ENCODE measurements at places on chromosomes 2 and 18.

- DNase-seq: no peak
Observed at GRCh38 chr2:51695531-51695930, 663.6 kb upstream of the NRXN1 start.

- no peak for DNase-seq
Observed at GRCh38 chr2:181131584-181131983, 151.2 kb downstream of the UBE2E3 start.

GRCh38 chr2:120736202-120736623, 545 bp downstream of the GLI2 start:
- DNase-seq: no peak

GRCh38 chr2:100876231-100876860, 56.4 kb downstream of the NPAS2 start:
- no peak for DNase-seq

GRCh38 chr2:229492034-229492433, 220.9 kb upstream of the PID1 start:
- no peak for DNase-seq

GRCh38 chr2:197171582-197171981, 139.0 kb downstream of the ANKRD44 start:
- no peak for DNase-seq

DNA sequence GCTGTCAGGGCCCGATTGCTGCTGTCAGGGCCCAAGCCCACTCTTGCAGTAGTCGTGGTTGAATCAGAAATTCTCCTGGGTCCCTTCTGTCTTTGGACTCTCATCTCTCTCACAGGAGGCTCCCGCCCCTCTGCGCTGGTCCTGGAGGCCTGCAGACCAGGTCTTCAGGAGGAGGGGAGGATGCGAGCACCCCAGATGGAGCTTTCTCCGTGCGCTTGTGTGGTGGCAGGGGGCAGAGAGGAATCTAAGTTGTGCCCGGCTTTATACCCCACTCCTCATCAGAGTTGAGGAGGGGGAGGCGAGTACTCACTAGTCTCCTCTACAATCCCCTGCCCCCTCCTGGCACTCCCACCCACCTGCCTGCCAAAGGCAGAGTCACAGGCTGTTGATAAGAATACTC, 10.4 kb downstream of the EN1 start:
- no peak for DNase-seq

GRCh38 chr18:29660777-29661176, 1381.8 kb downstream of the DSC3 start:
- no peak for DNase-seq

GRCh38 chr2:104952976-104953375, 84.9 kb upstream of the MRPS9 start:
- no peak for DNase-seq

GRCh38 chr2:205585449-205586383, 96.6 kb upstream of the NRP2 start:
- DNase-seq: no peak

DNA sequence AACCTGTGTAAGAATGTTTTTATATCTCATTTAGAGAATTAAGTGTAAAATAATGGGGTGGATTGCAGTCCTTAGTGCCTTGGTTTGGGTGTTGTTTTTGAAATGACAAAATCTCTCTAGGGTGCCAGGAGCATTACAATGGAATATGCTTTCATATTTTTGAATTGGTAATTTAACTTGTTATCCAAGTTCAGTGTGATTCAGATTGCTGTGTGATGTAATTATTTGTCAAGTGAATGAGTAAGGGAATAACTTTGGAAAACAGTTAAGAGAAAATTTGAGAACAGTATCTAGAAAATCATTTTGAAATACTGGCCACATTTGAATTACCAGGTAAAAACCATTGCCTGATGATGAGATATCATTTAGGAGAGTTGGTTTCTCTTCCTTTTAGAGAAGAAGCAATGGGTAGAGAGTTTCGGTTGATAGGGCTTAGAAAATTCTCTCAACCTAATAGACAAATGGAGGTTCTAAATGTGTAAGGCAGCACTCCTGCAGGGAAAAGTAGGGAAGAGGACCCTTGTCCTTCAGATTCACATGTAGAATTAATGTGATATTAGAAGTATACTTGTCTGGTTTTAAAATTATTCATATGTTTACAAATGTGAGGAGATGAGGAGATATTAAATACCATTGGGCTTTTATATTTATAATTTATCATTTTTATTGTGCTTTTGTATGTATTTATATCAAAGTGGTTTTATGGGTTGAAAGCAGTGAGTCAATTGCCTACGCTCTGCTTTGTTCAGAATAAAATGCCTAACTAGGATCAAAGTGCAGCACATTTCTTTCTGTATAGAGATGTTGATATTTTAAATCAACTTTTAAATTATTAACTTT, 124.8 kb downstream of the PHLPP1 start:
- DNase-seq: no peak

- no peak for DNase-seq
Observed at GRCh38 chr2:28428486-28428885, 35.8 kb downstream of the FOSL2 start.

DNA sequence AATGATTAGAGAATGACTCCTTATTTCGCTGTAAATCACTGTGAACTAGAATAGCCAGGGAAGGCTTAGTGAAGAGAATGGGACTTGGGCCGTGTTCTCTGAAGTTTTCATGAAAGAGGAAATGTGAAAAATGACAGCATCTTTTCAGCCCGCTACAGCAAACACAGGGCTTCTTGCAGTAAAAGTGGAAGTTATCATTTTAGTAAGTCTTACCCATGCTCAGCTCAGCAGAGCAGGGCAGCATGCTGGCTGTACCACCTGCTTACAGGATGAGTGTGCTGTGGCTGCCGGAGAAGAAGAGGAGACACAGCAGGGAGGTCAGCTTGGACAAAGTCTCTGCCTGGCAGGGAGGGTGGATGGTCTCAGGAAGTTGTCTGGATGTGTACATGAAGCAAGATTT, 300.7 kb upstream of the DLGAP1 start:
- no peak for DNase-seq

- no peak for DNase-seq
Observed at GRCh38 chr2:26537069-26537825, 59.3 kb upstream of the OTOF start.

- no peak for DNase-seq
Observed at GRCh38 chr2:102809291-102810189, 47.7 kb downstream of the TMEM182 start.

- no peak for DNase-seq
Observed at GRCh38 chr2:134819334-134819733, 19.1 kb upstream of the ACMSD start.

- no peak for DNase-seq
Observed at GRCh38 chr2:70982971-70983370, 4.5 kb downstream of the ANKRD53 start.

DNA sequence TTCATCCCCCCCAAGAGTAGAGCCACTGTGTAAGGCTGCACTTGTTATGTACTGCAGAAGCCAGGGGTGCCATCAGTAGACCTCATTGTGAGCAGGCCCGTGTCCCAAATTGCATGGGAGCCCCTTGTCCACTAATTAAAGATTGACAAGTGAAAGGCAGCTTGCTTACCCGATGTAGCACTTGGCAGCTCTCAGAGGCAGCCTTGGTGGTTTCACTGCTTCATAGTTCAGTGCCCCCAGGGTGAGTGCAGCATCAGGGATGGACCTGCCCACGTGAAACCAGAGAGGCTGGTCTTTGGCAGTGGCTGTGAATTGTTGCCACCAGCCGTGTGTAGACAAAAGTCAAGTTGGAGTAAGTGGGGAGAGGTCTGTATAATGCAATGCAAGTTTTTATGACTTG, 13.3 kb downstream of the TUBB6 start:
- no peak for DNase-seq

DNA sequence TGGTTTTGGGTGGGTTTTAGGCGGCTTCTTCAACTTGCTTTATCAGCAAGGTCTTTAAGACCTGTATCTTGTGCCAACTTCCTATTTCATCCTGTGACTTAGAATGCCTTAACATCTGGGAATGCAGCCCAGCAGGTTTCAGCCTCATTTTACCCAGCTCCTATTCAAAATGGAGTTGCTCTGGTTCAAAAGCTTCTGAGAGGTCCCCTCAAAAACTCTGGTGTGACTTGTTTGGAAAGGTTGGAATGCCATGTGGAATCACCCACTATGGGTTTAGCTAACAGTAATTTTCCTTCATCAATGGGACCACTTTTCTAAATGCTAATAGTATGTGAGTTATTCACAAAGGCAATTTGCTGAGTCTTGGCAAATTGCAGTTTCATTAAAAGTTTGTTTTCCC, 509.4 kb upstream of the SMIM21 start:
- no peak for DNase-seq

DNA sequence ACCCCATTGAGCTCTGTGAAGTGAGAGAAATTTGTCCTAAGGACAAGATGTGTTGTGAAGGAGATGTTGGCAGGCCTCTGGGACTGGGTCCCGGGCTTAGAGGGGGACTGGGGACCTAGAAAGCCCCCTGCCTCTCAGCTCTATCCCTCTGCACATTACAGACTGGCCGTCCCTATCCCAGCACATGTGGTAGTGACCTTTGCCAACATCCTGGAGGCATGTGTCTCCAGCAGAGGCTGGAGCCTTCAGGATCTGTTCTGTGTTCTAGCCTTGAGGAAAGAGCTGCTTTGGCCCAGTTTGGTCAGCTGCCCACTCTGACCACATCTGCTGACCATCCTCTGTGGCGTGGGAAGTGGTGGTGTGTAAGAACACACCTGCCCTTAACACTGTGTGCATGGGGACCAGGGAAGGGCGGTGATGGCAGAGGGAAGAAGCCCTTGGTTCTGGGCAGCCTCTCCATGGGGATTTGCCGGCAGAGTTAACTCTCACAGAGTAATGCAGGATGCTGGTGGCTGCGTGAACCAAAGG, 33.4 kb downstream of the NCK2 start:
- no peak for DNase-seq

GRCh38 chr2:200297100-200297499, 9.4 kb upstream of the SPATS2L start:
- DNase-seq: no peak

DNA sequence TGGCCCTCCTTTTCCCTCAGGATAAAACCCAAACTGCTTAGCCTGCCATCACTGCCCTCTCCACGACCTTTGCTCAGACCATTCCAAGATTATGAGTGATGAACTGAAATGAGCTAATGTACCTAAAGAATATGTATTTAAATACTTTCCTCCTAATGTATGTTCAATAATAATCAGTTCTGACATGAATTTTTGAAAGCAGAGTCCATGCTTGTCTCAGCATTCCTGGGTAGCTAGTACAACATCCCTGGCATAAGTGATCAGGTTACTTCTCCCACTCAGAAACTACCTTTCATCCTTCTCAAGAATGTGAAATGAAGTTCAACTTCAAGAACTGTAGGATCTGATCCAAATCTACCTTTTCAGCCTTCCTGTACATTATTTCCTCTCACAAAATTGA, 103.6 kb downstream of the UNC80 start:
- no peak for DNase-seq

DNA sequence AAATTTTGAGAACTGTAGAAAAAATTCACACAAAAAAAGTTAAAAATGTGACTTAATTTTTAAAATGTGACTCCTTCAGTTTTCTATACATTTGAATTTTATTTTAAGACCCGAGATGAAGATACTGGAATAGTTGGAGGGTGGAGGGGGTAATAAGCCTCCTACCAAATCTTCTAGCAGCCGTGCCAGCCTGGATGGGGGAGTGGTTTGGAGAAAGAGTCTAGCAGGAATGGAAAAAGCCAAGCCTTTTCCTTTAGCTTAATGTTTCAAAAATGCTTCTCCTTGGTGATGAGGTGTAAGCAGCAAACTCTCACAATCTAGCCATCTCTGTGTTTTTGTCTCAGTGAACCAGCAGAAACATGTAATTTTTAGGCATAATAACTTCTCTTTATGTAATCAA, 14.7 kb downstream of the CASP8 start:
- DNase-seq: no peak

- DNase-seq: no peak
Observed at GRCh38 chr2:215136669-215137328, 1.6 kb downstream of the ABCA12 start.

- DNase-seq: no peak
Observed at GRCh38 chr2:126304154-126304553, 351.8 kb upstream of the GYPC start.

DNA sequence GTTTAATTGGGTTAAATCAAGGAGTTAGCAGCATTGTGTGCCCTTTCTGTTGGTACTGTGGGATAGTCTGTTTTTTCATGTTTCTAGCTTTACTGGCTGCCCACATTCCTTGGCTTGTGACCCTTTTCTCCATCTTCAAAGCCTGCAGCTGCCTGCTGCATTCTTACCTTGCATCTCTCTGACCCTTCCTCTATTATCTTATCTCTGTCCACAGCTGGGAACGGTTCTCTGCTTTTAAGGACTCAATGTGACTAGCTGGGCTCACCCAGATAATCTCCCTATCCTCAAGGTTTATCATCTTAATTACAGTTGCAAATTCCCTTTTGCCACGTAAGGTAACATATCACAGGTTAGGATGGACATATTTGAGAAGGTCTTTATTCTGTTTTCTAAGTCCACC, 199.7 kb downstream of the KCNS3 start:
- DNase-seq: no peak

- no peak for DNase-seq
Observed at GRCh38 chr2:224901121-224901676, 141.1 kb downstream of the DOCK10 start.

GRCh38 chr18:21979171-21979560, 190.2 kb upstream of the GATA6 start:
- DNase-seq: no peak

DNA sequence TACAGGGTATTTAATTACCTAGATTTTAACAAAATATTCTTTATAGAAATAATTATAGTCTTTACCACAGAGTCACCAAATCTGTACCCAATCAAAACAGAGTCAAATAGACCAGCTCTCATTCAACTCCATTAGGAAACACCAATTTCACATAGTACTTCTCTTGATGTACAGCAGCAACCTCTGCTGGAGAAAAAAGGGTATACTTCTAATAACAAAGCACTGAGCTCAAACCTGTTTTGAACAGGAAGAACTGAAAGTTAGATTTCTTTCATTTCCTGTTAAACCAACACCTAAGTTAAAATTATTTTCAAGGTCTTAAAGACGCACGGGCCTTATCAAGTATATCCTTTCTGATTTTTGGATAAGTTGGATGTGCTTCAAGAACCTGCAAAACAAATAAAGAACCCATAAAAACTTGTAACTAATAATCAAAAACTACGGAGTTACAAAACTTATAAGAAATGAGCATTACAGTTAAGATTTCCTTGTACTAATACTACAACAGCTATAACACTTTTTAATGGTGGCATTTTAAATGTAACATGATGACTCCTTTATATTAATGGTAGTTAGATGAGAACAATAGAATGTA, 79.0 kb downstream of the TTC21B start:
- DNase-seq: no peak

GRCh38 chr2:196413821-196414274, 225.7 kb upstream of the CCDC150 start:
- no peak for DNase-seq

DNA sequence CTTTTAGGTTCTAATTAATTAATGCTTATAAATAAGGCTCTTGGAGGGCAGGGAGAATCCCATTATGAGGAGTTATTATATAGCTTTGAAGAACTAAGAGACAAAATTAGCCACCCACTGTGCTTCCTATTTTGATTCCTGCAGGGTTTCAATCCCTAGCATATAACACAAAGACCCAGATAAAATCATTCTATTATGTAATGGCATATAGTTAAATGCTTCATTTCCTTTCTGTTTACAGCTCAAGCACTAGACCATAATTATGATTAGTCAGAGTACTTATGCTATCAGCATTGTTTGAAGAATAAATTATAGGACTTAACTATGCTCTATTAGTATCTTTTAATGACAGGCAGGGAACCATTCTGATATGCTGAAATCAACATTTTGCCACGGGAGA, 9.1 kb downstream of the GPR155 start:
- DNase-seq: no peak

- DNase-seq: no peak
Observed at GRCh38 chr2:11169333-11169732, 14.1 kb downstream of the SLC66A3 start.

Data from stimulated activated naive CD4-positive, alpha-beta T cell treated with Interleukin-2 at 50 U/mL for 16 hours (primary cell).